ENCODE measurements at places on chromosomes 11 and 22.

GRCh38 chr11:21520244-21520643 is 672.6 kb upstream of the ANO5 start:
- no peak for DNase-seq

GRCh38 chr11:1208394-1209261 is 14.2 kb upstream of the MUC5B start:
- no peak for DNase-seq

GRCh38 chr22:32665676-32666075 is 135.8 kb upstream of the TIMP3 start:
- DNase-seq, result no peak

DNA sequence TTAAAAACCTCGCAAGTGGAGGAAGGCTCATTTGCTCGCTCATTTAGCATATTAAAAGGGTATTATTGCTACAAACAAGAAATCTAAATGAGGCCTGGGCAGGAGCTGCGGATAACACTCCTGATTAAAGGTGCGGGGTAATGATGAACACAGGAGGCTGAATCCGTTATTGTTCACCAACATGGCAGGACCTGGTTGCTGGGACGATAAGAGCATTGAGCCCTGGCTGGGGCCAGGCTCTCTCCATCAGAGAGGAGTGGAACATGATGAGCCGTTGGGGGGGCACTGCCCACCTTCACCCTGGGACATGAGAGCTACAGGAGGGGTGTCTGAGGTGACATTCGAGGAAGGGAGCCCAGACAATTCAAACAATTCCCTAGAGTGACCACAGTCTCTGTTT is 211.7 kb downstream of the NXPE2 start:
- no peak for DNase-seq

All from stimulated activated CD8-positive, alpha-beta memory T cell treated with anti-CD3 and anti-CD28 coated beads, Interleukin-7, amount 100 ng/mL, for 1 hour (primary cell).